Occipital lobe (tissue), 3 donors: ENCODE measurements at places on chromosomes 5 and 9. TPM values are rescaled to one million over a fixed set of nuclear protein-coding genes. Genes with fewer than 3 reads are reported as not detected.
A peak's percentile ranks its signal among the peaks of the same experiment; 100 is the strongest.

GRCh38 chr5:55540024-55540423, 5.3 kb upstream of the PLPP1 start:
- DNase-seq: no peak

DNA sequence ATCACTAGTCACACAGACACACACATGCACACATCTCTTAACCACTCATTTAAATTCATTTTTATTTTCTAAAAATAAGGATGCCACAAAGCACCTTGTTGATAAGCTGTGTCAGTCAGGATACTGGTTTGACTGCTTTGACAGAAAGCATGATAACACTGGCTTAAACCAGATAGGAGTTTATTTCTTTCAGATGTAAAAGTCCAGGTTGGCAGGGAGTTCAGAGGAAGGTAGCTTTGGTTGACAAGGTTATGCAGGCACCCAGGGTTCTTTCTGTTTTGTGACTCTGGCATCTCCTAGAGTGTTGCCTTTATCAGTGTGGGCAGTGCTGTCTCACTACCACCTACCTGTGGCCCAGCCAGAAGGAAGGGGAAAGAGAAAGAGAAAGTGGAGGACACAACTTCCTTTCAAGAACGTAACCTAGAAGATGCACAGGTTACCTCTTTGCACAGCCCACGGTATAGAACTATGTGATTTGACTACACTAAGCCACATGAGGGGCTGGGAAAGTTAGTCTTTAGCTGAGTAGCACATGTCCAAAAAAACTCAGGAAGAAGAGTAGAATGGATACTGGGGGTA, 334.7 kb downstream of the OSTF1 start:
- no peak for DNase-seq

Gene KIAA0825
- total RNA-seq: 37.6 TPM

DNA sequence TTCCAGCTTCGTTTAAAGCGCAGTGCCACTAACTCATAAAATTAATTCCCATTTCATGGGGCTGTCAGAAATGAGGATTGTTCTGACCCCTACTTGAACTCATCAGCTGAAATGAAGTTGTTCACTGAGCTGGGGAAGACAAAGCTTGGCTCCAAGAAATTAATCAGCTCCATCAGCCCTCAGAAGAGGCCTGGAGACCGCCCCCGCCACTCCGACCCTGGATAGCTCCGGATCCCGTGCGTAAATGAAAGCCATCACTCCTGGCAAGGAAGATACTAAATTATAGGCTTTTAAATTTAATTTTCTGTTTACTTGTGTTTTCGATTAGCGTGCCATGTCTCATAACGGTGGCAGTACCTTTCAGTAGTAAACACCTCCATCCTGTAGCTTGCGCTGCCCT, 142.8 kb upstream of the IRX2 start:
- DNase-seq: no peak

- DNase-seq: no peak
Measured at GRCh38 chr5:139495638-139496435, 13.3 kb upstream of the STING1 start.

GRCh38 chr9:4836676-4837075, 43.9 kb downstream of the RCL1 start:
- no peak for DNase-seq

- DNase-seq: no peak
Measured at GRCh38 chr9:109652971-109653370, 127.0 kb upstream of the PALM2AKAP2 start.

DNA sequence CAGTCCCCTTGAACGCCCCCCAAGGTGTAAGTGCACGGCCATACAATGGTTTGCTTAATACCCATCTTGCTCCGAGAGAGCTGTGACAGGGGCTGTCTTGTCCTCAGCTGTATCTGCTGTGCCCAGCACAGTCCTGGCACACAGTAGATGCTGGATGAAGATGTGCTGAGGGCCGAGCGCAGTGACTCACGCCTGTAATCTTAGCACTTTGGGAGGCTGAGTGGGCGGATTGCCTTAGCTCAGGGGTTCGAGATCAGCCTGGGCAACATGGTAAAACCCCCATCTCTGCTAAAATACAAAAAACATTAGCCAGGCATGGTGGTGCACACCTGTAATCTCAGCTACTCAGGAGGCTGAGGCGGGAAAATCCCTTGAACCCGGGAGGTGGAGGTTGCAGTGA, 53.6 kb downstream of the C9orf50 start:
- no peak for DNase-seq

GRCh38 chr5:10387690-10388089, 34.2 kb downstream of the MARCHF6 start:
- no peak for DNase-seq

- no peak for DNase-seq
Measured at GRCh38 chr9:113503613-113504211, 40.2 kb downstream of the RGS3 start.

- DNase-seq: no peak
Measured at GRCh38 chr5:966941-967340, 41.7 kb upstream of the NKD2 start.

DNA sequence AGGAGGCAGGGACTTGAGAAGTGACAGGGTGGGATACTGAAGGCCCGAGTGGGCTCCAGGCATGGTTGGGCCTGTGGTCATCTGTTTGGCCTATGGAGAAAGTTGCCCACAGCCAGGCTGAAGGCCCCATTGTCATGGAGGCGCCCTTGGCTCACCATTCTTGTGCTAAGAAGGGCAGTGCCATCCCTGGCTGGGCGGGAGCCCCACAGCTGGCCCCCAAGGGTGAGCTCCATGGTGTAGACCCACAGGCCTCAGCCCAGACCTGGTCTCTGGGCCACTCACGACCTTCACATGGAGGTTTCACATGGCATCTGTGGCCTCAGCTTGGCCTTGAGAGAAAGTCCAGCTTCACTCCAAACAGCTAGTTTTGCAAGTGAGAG, 34.3 kb upstream of the PRDM12 start:
- no peak for DNase-seq

- no peak for DNase-seq
Measured at GRCh38 chr5:78835176-78835575, 149.9 kb downstream of the ARSB start.

DNA sequence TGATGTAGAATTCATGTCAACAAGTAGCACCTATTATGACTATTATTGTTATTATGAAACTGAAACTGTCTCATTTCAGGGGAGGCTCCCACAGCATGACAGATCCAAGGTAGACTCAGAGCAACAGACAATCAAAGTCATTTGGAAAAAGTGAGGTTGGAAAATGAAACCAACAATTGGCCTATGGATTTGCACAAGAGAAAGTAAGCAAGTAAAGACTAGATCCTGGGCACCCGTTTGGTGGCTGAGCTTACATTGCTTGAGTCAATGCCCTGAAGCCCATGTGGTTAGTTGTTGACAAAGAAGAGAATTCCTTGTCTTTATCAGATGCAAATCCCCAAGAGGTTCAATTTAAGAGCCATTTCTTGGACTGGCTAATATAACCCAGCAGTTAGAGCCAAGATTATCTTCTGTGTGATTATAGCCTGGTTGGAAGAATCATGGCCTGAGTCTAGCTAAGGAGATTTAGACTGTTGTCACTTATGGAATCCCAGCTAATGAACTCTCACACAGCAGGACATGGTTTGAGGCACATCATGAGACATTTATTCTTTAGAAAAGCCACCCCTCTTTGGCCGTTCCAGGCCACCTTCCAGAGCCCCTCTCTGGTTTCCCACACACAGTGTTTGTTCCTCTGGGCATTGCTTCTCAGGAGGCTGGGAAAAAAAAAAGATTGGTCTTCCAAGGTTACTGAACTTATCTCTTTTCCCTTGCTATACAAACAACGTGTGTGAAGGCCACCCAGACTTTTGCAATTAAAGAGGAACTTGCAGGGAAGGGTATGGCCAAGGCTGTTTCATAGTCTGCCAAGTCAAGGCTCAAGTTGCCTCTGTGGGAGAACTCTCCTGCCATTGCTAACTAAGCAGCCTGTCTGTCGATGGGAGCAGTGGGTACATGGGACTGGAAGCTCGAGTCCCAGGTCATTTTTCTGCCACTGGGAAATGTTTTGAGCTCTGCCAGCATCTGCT, 399.5 kb downstream of the ENC1 start:
- DNase-seq: no peak

GRCh38 chr5:67334373-67334772, 137.8 kb upstream of the CD180 start:
- no peak for DNase-seq

Gene TMEM267
- 14.0 TPM for total RNA-seq

Gene CTSV
- 0.94 TPM for total RNA-seq

Gene SYNPO
- 5.8 TPM for total RNA-seq

Gene LCN9
- not detected for total RNA-seq

DNA sequence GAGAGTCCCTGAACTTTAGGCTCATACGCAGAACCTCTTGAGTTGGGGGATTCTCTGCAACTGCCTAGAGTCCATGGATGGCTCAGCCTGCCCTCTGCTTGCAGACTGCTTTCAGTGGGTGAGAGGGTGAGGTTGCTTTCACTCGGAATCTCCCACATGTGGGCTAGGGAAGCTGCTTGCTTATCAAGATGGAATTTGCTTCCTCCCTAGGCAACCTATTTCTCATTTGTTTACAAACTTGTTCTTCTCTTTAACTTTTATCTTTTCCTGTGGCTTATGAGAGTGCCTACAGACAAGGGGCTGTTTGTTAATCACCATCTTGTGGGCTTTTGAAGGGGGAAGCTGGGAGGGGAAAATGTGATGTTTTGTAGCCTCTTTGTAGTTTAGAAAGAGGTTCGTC, 10.0 kb downstream of the TLE4 start:
- DNase-seq: no peak

DNA sequence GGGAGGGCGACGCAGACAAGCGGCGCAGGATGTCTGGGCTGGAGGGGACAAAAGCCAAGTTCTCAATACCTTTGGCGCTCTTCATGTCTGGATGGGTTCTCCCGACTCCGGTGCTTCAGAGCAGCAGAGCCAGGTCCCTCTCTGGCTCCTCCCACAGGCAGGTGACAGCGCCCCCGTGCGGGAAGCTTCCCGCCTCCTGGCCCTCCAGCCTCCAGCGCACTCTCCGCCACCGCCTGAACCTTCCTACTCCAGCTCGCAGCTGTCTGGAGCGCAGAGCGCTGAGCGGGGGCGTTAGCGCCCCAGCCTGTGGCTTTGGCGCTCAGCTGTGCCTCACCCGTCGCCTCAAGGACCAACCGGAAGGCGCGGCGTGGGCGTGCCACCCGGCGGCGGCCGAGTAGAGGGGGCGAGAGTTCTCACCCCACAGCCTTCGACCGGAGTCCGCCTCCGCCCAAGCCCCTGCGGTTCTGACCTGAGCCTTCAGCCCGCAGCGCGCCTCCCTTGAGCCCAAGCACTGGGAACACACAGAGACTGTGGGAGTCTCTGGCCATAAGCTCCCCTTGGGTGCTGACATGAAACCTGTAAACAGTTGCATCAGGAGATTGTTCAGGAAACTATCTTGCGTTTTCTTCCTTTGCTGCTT, at the start of gene SLCO4C1:
Gene SLCO4C1 (minus strand): TSS at position 107 of the 640 bp plus-strand sequence. CDS start 22 bp downstream, at position 85.
- DNase-seq: peak; percentile 71

DNA sequence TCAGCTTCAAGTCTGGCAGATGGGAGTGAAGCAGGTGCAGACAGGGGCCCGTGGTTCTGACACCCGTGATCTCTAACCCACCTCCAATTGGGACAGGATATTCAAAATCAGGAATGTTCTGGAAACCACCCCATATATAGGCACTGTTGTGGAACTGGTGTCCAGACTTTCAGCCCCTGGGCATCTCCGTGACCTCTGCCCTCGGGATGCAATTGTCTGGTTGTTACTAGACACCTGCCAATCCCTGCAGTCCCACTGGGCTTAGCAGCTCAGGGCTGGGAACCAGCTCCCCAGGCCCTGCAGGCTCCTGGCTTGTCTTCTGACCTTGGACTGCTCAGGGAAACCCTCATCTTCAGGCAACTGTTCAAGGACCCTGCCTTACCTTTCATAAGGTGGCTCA, 38.8 kb downstream of the NTNG2 start:
- DNase-seq: no peak

Gene MRPS27
- 69.4 TPM for total RNA-seq

DNA sequence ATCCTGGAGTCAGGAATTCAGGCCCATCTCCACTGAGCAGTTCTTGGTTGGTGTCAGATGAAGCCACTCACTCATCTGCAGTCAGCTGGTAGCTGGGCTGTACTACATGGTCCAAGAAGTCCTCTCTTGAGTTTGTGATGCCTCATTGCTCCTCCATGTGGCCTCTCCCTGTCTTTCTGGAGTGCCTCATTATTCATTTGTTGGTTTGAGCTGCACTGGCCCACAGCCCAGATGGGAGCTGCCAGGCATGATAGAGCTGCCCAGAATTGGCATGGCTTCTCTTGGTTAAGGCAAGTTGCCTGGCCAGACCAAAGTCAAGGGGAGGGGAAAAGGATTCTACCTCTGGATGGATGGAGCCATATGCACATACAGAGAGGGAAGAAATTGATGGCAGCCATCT, 8.0 kb downstream of the PTCD2 start:
- peak; percentile 69 for DNase-seq

Gene SSNA1
- total RNA-seq: 13.4 TPM

Gene APBB3
- total RNA-seq: 24.5 TPM

Gene DDX4
- total RNA-seq: not detected

Gene ADAM19
- 13.4 TPM for total RNA-seq

Gene GRIA1
- 229 TPM for total RNA-seq

GRCh38 chr5:168781941-168782571, 202.9 kb upstream of the PANK3 start:
- no peak for DNase-seq

GRCh38 chr5:167802755-167803431, 488.6 kb upstream of the WWC1 start:
- no peak for DNase-seq

GRCh38 chr5:96195123-96195522, 233.5 kb upstream of the ELL2 start:
- no peak for DNase-seq

GRCh38 chr5:164672931-164673694, 1167.7 kb downstream of the MAT2B start:
- DNase-seq: no peak

Gene ELL2
- total RNA-seq: 35.6 TPM

DNA sequence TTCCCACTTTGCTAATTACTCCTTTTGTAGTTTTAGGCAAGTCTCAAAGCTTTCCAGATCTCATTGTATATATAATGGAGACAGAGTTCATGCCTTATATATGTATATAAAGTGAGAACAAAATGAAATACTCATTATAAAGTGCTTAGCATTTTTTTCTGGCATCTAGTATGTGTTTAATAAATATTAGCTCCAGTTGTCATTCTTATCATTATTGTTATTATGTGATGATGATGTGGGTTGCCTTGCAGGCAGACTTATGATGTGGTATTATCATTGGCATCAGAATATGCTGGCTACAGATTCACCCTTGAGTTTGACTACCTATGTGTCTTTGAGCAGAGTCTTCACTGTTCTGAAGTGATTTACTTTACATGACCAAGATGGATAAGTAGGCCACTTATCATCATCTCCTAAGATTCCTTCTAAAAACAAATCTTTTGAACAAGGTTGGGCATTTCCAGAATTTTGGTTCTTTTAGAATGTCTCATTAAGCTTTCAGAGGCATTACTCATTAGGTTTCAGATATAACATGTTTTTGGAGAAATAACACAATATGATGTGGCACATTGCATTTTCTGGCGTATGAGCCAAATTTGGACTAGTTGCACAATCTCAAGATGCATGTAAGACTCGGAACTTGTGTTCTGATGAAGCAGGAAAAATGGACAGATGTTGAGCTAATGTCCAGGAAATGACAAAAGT, 145.6 kb upstream of the TNC start:
- DNase-seq: no peak
